ENCODE measurements at places on chromosomes 16 and 17.

- DNase-seq, result no peak
Observed at GRCh38 chr17:61756561-61756960, 106.8 kb downstream of the BRIP1 start.

GRCh38 chr16:81264386-81264785 is 25.9 kb downstream of the BCO1 start:
- no peak for DNase-seq

DNA sequence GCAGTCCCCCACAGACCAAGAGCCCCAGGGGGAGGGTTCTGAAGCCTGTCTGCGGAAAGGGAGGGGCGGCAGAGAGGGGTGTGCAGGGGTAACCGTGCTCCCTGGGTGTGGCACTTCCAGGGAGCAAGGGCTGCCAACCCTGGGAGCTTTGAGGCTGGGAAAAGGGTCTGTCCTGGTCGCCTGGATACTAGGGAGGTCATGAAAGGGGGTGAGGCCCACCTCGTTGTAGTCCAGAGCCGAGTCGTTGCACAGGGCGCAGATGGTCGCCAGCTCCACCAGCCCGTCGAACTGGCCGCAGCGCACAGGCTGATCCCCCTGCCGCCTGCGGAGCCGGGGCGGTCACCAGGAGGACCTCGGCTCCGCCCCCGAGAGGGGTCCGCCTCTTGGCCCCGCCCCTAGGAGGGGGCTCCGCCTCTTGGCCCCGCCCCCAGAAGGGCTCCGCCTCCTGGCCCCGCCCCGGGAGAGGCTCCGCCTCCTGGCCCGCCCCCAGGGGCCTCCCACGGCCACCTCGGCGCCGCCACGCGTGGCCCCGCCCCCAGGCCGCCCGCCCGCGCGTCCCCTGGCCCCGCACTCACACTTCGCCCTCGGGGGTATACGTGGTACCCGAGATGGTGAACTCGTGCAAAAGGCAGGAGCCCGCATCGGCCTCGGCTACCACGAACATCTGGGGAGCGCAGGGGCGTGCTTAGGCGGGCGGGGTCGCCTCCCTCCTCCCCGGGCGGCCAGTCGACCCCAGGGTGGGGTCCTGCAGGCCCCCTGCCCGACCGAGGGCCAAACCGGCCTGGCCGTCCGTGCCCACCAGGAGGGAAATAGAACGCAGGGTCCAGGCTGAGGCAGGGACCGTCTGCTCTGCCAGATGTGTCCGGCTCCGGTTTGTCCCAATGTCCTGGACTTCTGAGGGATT is 19.5 kb downstream of the ATP2A3 start:
- DNase-seq, result no peak

GRCh38 chr16:11630046-11630767 is 38.0 kb upstream of the SNN start:
- no peak for DNase-seq

GRCh38 chr17:57773557-57773956 is 28.5 kb upstream of the CCDC182 start:
- DNase-seq, result no peak
